ENCODE measurements at places on chromosomes 13 and 19.

- DNase-seq: no peak
Measured at GRCh38 chr13:78046331-78046730, 127.7 kb upstream of the EDNRB start.

DNA sequence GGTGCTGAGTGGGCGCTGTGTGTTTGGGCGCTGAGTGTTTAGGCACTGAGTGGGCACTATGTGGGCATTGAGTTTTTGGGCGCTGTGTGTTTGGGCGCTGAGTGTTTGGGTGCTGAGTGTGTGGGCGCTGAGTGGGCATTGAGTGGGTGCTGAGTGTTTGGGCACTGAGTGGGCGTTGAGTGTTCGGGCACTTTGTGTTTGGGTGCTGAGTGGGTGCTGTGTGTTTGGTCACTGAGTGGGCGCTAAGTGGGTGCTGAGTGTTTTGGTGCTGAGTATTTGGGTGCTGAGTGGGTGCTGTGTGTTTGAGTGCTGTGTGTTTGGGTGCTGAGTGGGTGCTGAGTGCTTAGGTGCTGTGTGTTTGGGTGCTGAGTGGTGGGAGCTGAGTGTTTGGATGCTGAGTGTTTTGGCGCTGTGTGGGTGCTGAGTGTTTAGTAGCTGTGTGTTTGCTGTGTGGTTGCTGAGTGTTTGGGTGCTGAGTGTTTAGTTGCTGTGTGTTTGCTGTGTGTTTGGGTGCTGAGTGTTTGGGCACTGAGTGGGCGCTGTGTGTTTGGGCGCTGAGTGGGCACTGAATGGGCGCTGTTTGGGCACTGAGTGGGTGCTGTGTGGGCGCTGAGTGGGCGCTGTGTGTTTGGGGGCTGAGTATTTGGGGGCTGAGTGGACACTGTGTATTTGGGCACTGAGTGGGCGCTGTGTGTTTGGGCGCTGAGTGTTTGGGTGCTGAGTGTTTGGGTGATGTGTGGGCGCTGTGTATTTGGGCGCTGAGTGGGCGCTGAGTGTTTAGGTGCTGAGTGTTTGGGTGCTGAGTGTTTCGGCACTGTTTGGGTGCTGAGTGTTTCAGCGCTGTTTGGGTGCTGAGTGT is 47.2 kb upstream of the F7 start:
- DNase-seq: no peak

- no peak for DNase-seq
Measured at GRCh38 chr19:58318297-58318696, 8.5 kb upstream of the ZSCAN22 start.

- DNase-seq: no peak
Measured at GRCh38 chr19:54418030-54418929, 3.0 kb downstream of the TTYH1 start.

DNA sequence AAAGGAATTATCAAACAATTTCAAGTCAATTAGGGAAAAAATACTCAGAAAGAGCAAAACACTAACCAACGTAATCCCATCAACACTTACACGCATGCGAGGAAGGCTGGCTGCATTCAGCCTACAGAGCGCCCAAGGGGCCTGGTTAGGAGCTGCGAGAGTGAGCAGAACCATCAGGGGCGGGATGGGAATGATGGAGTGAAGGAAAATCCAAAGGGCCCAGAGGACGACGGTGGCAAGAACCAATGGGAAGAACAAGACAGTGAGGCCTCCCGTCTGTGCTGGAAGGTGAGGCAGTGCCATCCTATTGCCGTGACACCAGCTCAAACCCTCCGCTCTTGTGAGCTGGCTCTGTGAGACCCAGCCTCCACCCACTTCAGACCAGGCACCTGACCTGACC is 253.0 kb downstream of the IRS2 start:
- DNase-seq: no peak

DNA sequence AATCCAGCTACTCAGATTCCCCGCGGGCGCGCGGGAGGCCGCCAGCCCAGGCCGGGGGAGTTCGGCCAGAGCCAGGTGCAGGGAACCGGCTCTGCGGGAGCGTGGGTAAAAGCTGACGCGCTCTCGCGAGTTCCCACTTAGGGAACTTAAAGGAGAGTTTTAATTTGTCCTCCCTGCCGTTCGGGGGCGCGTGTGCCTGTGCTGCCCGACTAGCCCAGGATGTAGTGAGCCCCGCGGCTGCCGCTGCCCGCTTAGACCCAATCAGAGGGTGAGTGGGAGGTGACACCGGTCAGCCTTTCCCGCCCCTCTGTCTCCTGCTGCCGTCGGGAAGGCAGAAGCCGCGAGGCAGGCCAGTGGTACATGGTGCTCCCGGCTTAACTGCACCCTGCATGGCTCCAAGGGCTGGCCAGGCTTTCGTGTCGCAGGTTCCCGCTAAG is 36.0 kb upstream of the NEK3 start:
- DNase-seq: peak; percentile 42

DNA sequence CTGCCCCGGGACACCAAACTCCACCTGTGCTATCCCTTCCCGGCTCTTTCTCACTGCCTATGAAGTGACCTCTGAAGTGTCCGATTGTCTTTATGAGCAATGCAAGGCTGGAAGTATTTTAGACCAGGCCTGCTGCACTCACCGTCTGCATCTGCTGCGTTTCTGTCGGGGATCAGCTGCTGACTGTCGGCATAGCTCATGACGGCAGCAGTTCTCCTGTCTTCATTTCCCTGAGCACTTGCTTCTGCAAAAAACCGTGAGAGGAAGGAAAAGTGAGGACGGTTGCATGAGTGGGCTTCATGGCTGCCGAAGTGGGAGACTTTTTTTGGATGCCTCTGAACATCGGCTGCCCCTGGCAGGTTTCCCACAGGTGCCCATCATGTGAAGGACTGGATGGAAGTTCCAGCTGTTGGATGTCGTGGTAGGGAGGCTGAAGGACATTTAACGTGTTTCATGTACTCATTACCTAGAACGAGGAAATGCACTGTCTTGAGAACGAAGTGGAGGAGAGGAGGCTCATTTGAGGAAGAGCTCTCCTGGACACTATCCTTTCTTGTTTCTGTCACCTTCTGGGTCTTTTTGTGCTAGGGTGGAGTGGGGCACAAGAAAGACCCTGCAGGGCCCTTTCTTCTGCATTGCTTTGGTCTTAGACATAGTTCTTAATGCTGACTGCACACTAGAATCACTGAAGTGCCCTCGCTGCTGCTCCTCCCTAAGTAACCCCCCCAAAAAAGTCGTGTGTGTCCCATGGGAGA is 94.7 kb downstream of the RNASEH2B start:
- DNase-seq: no peak

- peak; percentile 62 for DNase-seq
Measured at GRCh38 chr13:41565216-41565615, 107.9 kb downstream of the RGCC start.

GRCh38 chr19:16078759-16079707 is 2.7 kb downstream of the TPM4 start:
- DNase-seq: peak; percentile 84

DNA sequence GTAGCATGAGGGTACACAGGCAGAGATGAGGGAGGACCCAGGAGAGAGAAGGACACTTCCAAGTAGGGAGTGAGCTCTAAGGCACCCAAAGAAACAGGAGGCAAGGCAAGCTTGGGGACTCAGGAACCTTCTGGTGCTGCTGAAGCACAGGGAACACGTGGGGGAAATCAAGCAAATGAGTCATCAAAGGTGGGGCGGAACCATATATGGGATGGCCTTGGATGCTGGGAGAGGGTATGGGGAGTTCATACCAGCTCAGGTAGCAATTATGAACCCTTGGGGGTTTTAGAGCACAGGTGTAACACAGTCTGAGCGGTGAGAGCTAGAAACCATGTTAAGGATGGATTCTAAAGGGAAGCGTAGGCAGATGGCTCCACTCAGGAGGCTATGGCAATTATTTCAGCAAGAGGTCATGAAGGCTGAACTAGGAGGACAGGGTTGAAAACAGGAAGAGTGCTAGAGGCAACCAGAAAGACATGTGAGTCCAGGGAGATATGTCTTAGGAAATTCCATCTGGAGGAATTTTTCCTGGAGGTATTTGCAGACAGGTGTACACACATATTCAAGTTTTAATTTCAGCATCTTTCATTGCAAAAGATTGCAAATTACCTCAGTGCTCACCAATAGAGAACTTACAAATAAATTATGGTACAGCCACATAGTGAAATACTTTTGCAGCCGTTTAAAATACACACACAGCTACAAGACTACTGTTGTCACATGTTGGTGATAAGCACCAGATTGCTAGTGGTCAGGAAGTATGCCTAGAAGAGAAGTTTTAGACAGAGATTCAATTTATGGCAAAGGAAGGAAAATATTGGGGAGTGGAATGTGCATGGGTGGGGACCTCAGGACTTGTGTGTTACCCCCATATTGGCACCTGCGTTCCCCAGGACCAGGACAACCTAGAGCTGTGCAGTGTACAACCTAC is 77.0 kb downstream of the STARD13 start:
- no peak for DNase-seq

DNA sequence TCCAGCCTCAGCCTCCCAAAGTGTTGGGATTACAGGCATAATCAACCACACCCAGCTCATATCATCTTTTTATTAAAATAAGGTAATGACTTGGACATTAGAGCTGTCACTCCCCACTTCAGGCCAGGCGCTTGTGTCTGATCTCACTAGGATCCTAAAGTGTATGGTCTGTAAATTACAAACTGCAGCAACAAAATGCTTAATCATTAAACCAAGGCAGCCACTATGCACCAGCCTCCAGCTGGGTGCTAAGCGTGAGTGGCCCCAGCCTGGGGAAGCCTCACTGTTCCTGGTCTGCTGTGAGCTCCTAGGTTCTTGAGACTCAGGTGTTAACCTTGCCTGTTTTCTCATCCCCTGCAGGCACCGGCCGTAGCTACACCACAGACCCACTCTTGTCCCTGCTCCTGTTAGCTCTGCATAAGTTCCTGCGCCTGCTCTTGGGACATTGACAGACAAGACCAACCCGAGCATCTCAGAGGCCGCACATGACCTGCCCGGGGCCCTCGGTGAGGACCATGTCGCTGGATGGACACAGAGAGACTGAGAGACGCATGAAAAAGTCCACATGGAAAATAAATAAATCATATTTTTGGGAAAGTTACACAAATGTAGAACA is 37.8 kb downstream of the VSTM2B start:
- DNase-seq: no peak

DNA sequence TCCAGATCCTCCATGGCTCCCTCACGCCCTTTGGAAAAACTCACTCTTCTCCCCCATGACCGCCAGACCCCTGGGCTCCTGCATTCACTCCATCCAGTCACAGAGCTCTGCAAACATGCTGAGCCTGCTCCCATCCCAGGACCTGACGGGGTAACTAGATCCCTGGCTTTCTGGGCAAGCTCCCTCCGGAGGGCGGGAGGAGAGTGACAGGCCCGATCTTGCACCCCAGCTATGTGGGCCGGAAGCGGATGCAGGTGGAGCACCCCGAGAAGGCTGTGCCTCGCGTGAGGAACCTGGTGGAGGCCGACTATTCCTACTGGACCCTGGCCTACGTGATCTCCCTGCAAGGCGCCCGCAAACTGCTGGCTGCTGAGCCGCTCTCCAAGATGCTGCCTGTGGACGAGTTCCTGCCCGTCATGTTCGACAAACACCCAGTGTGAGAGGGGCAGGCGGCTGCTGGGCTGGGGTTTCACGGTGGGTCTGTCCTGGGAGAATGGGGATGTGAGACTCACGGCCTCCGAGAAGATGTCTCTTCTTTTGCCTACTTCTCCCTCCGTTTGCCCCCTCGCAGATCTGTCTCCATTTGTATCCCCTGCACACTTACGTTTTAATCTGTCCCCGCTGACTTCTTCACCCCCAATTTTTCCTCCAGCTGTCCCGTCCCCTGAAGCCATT is 25.2 kb downstream of the COLGALT1 start:
- no peak for DNase-seq

- DNase-seq: no peak
Measured at GRCh38 chr13:31168166-31168565, 6.5 kb upstream of the HSPH1 start.

GRCh38 chr19:5839065-5840017 is at the start of gene FUT6:
Gene FUT6, minus strand, starts transcription at chr19:5839702. Its CDS starts 7,135 bp downstream, at chr19:5832567.
- DNase-seq: no peak

DNA sequence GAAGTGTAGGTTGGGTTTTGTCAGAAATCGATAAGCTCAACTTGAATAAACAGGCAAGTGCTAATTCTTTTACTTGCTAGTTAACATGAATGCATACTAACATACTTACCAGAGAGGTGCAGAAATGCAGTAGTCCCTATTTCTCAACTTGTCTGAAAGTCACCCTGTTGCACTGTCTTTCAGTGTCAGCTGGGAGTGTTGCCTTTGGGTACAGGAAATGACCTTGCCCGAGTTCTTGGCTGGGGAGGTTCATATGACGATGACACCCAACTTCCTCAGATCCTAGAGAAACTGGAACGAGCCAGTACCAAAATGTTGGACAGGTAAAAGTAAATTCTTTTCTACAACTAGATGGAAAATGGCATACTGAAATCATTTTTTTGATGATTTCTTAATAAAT is 103.5 kb upstream of the AKAP11 start:
- DNase-seq: no peak

GRCh38 chr13:48818495-48819356 is 157.0 kb upstream of the FNDC3A start:
- peak; percentile 98 for DNase-seq

DNA sequence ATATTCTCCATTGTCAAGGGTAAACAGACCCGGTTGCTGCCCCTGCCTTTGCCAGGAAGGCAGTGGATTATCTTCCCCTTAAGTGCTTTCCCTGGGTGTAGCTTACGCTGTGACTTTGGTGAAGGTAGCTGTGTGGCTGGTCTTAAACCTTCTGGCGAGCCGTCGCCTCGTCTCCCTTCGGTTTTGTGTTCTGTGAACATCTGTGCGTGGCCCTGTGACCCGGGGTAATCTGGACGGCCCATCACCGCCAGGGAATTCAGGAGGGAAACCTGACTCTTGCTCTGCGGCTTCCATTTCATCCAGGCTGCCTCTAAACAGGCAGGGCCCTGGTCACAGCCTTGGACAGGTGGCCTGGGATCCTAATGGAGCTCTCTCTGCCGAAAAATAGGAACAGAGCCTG is 78.7 kb downstream of the SHISA2 start:
- DNase-seq: no peak

- DNase-seq: no peak
Measured at GRCh38 chr19:10408511-10409283, 5.4 kb upstream of the CDC37 start.

Data from retinal pigment epithelial cell (primary cell).